ENCODE measurements at places on chromosomes 5 and 9. TPM values are rescaled to one million over a fixed set of nuclear protein-coding genes. Genes with fewer than 3 reads are reported as not detected.

PFN3 gene
- total RNA-seq = not detected

GABRB2 gene
- total RNA-seq = not detected

SHB gene
- total RNA-seq = 37.8 TPM

SMIM27 gene
- 14.5 TPM for total RNA-seq

SERF1A gene
- total RNA-seq = 2.2 TPM

ANKRD31 gene
- 0.05 TPM for total RNA-seq

KIF4B gene
- not detected for total RNA-seq

TRIM7 gene
- 29.4 TPM for total RNA-seq

MAMDC4 gene
- 1.8 TPM for total RNA-seq

TAF11L5 gene
- total RNA-seq = not detected

TEX48 gene
- not detected for total RNA-seq

CARTPT gene
- not detected for total RNA-seq

Measured in A549 treated with RU486 at 1 μM for 4 hours (cell line).